Activated CD8-positive, alpha-beta memory T cell treated with anti-CD3 and anti-CD28 coated beads, Interleukin-2, amount 10 ng/mL, durations not matched to agents 7 days and 5 days (primary cell): ENCODE measurements at places on chromosomes 1 and 21. TPM values are rescaled to one million over a fixed set of nuclear protein-coding genes. Genes with fewer than 3 reads are reported as not detected.

- peak; percentile 75 for DNase-seq
Observed at GRCh38 chr21:44930543-44930981, 9.3 kb upstream of the SLX9 start.

GRCh38 chr1:77888081-77888780 is at the start of gene NEXN:
Gene NEXN (plus strand): TSS chr1:77888624. CDS start chr1:77916107, 27,483 bp downstream.
- no peak for DNase-seq

DNA sequence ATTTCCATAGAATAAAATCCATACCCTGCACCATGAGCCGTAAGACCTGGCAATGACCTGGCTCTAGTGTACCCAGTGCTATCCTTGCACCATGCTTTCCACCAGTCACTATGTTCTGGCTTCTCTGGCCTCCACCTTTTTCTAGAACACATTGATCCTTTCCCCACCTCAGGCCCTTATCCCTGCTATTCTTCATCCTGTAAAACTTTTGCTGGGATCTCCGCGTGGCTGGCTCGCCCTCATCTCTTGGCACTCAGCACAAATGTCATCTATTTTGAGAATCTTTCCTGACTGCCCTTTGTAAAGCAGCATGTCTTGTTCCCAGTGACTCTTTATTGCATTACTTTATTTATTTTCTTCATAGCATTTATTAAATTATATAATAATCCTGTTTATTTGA is 169.8 kb upstream of the B3GALT2 start:
- no peak for DNase-seq

- no peak for DNase-seq
Observed at GRCh38 chr1:216020743-216021345, 402.4 kb downstream of the USH2A start.

- DNase-seq = no peak
Observed at GRCh38 chr1:193592317-193592716, 405.9 kb upstream of the B3GALT2 start.

Gene HAO2
- not detected for total RNA-seq

Gene SLC1A7
- not detected for total RNA-seq

DNA sequence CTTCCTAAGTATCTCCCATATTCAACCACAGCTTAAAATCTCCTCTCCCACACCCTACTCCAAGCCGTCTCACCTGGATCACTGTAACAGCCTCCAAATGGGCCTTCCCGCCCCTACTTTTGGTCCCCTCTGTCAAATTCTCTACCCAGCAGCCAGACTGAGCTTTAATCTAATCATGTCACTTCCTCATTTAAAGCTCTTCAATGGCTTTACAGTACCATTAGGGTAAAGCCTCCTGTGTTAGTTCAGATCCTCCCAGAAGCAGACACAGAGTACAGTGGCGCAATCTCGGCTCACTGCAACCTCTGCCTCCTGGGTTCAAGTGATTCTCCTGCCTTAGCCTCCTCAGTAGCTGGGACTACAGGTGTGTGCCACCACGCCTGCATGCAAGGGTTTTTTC is 46.8 kb upstream of the PSEN2 start:
- no peak for DNase-seq

DNA sequence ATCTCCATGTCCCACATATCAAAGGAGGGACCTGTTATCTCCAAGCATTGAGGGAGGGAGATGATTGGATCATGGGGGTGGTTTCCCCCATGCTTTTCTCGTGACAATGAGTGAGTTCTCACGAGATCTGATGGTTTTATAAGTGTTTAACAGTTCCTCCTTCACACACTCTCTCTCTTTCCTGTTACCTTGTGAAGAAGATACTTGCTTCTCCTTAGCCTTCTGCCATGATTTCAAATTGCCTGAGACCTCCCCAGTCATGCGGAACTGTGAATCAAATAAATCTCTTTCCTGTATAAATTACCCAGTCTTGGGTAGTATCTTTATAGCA is 91.6 kb downstream of the DDAH1 start:
- no peak for DNase-seq

GRCh38 chr21:17003258-17003615 is 509.6 kb upstream of the CXADR start:
- no peak for DNase-seq
